Fibroblast of gingiva (primary cell): ENCODE measurements at places on chromosomes 1 and 21.

GRCh38 chr1:65049941-65050713 is 83.8 kb upstream of the JAK1 start:
- DNase-seq = no peak

- no peak for DNase-seq
Observed at GRCh38 chr1:14658642-14659041, 60.2 kb downstream of the KAZN start.

DNA sequence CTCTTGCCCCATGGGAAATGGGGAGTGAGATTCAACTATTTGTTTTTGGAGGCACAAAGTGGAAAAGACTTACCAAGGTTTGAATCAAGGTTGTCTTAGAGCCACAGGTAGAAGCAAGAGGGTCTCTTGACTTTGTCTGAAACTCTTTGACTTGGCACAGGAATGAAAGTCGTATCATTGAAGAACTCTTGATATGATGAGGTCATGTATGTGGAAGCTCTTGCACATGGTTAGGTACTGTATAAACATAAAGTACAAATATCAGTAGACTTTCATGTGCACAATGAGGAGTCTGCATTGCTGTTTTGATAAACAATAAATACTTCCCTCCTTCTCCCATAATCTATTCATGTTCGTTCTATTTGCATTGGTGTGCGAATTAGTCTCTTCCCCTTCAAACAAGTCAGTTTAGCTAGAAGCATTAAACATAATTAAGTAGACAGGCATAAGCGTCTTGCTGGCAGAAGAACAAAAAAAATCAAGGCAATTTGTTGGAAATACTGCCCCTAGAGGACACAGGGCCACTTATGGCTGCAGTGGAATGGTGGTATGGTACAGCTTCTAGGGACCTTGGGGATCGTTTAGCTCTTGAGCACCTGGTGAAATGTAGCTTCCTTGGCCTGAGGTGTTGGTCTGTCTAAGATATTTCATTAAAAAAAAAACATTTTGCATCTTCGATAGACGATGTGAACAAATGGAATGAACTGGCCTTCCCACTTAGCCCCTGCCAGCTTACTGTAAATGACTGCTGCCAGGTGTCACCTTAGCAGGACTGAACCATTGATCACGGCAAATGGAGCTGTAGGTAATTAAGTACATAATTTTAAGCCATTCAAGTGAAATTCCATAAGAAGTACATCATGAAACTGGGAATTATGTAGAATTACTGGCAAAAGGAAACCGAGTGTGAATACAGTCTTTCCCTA is 218.0 kb upstream of the GALNT2 start:
- no peak for DNase-seq

DNA sequence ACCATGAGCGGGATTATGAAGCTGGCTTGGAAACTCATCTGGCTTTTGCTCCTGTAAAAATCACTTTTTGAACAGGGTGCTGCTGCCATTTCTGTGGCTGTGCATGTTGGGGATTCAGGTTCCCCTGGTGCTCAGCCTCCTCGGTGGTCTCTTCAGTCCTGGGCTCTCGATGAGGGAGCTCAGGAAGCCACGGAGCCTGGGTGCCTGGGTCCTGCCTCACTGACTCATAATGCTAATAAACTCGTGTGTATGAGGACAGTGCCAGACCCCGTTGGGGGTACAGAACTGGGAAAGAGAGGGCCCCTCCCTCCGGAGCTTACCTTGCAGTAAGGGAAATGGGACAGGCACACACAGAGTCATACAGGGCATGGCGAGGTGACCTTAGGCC is 5.8 kb downstream of the COQ8A start:
- no peak for DNase-seq

- DNase-seq = no peak
Observed at GRCh38 chr1:200207711-200208126, 180.2 kb downstream of the NR5A2 start.

DNA sequence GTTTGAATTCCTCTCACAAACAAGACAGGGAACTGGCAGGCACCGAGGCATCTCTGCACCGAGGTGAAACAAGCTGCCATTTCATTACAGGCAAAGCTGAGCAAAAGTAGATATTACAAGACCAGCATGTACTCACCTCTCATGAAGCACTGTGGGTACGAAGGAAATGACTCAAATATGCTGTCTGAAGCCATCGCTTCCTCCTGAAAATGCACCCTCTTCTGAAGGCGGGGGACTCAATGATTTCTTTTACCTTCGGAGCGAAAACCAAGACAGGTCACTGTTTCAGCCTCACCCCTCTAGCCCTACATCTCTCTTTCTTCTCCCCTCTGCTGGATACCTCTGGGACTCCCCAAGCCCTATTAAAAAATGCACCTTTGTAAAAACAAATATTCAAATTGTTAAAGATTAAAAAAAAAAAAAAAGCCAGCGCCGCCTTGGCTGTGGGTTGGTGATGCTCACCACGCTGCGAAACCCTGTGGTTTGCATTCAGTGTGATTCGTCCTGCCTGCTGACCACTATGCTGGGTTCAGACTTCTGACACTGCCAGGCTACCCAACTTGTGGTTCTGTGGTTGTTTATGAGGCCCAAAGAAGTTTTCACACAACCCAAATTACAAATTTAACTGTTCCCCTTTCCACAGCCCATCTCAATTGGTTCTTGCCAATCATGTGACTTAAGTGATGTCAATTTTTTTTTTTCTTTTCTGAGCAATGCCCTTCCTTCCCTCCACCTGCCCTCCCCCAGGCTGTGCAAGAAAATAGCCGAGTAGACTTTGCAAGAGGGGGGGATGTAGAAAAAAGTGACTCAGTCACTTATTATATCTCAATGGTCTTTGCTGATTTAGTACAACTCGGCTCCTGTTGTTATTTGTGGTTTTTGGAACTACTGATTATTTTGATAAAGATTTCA is at the start of gene RUNX1:
Gene RUNX1 (minus strand): TSS at position 597 of the 912 bp plus-strand sequence.
- peak; percentile 74 for DNase-seq

GRCh38 chr1:182102043-182102416 is 40.5 kb upstream of the ZNF648 start:
- DNase-seq = no peak

- no peak for DNase-seq
Observed at GRCh38 chr1:234489007-234489697, 10.2 kb upstream of the TARBP1 start.

DNA sequence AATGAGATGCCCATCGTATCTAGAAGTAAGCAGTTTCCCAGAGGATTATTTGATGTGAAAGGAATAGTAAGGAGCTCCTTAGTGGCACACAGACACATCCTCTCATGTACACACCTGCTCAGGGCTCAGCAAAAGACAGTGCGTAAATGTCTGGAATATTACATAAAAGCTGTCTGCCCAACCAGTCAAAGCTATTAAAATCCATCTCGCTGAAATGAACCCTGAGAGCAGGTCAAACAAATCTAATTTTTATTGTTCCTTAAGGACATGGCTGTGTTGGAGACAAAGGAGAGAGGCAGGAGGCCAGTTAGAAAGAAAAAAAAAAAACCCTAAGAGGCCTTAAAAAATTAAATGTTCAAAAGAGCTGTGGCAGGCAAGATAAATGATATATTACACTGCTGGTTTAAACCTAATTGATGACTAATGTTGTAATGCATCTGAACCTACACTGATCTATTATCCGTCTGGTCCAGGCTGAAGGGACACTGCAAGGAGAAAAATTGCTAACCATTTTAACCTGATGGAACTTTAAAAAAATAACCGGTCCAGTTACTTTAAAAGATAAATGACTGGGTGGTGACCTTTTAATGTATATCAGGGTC is 58.5 kb upstream of the FGGY start:
- DNase-seq = no peak

- no peak for DNase-seq
Observed at GRCh38 chr1:175270361-175270760, 77.8 kb upstream of the KIAA0040 start.

GRCh38 chr1:100721526-100722207 is 2.1 kb downstream of the VCAM1 start:
- DNase-seq = peak; percentile 97

GRCh38 chr1:59078070-59078800 is 218.7 kb upstream of the FGGY start:
- DNase-seq = no peak

- no peak for DNase-seq
Observed at GRCh38 chr1:169494343-169494742, 8.6 kb upstream of the SLC19A2 start.

GRCh38 chr1:228276174-228276831 is 68.5 kb downstream of the OBSCN start:
- no peak for DNase-seq

- DNase-seq = no peak
Observed at GRCh38 chr1:43803646-43804045, 96.3 kb downstream of the ST3GAL3 start.

GRCh38 chr1:113536182-113536780 is 146.0 kb downstream of the MAGI3 start:
- DNase-seq = peak; percentile 78

DNA sequence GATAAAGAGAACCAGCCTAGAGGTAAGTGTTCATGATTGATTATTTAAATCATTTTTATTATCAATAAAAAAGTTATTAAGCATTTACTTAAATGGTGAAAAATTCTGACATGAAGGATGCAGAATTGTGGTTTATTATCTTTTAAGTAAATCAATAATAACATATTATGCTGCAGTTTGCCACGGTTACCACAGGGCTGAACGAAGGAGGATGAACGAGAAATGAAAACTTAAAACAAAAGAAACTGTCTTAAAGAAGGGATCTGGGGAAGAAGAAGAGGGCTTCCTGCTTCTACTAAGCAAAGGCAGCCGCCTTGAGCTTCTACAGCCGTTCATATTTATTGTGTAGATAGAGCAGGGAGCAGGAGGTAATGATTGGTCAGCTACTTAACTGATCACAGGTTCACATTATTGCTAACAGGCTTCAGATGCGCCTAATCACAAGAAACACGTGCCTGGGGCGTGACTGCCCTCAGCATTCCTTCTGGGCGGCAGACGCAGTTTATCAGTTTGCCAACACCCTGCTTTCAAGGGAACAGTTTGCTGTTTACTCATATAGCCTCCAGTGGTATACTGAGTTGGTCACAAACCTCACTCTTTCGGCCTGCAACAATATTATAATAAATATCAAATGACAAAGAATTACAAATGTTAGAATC is 5.8 kb upstream of the FNBP1L start:
- peak; percentile 38 for DNase-seq

DNA sequence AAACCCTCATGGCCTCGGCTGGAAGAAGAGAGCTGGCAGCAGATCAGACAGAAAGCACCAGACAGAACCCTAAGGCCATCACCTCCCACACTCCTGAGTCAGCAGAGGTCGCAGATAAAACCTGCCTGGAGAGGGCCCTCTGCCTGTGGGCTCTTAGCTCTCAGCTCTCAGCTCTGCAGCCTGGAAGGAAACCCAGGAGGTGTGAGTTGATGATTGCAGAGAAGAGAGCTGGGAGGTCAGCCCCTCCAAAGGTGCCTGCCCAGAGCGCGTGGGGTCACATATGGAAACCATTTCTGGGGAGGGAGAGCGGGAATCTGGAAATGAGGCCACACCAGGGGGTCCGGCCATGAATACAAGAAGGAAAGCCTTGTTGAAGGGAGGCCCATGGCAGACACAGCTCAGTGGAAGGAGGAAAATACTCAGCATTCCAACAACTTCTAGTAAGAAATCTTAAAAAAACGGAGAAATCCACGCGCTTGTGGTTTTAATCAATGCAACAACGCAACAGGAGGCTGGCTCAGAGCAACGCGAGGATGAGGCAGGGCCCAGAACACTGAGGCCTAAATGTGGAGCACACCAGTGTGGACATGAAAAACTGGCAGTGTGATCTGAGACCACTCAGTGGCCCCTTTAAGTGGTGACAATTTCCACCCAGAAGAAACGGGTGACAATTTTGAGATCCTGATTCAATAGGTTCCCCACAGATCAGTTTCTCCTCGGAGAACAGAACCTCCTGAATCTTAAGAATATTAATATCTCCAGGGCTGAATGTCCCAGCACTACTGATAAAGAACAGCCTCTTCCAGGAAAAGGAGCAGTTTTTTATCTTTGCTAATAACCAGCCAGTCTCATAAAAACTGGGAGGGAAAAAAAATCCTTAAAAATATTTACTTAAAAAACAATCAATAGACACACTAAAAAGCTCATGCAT is 45.7 kb downstream of the PSMG1 start:
- DNase-seq = peak; percentile 35

GRCh38 chr1:3516481-3516869 is 62.0 kb downstream of the ARHGEF16 start:
- no peak for DNase-seq

GRCh38 chr1:57632401-57632800 is 208.5 kb upstream of the DAB1 start:
- no peak for DNase-seq

- no peak for DNase-seq
Observed at GRCh38 chr1:39149509-39149908, 55.0 kb upstream of the MACF1 start.

- peak; percentile 95 for DNase-seq
Observed at GRCh38 chr1:181255270-181255929, 166.9 kb downstream of the IER5 start.

DNA sequence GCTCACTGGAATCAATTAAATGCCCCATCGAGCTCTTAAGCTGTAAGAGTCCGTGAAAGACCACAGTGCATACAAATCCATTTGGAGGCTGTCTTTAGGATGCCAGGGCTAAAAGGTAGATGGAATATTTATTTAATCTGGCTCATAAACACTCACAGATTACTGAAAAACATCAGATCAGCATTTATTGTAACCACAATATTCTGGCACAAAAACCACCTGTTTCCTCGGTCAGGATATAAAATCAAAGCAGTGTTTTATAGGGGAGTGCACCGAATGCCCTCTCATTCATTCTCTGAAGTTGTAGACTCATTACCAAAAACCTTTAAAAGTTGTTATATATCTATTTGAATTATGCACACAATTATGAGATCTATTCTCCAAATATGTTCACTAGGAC is 500.9 kb downstream of the NEGR1 start:
- no peak for DNase-seq

GRCh38 chr1:231416901-231417300 is 5.2 kb downstream of the EGLN1 start:
- DNase-seq = no peak

DNA sequence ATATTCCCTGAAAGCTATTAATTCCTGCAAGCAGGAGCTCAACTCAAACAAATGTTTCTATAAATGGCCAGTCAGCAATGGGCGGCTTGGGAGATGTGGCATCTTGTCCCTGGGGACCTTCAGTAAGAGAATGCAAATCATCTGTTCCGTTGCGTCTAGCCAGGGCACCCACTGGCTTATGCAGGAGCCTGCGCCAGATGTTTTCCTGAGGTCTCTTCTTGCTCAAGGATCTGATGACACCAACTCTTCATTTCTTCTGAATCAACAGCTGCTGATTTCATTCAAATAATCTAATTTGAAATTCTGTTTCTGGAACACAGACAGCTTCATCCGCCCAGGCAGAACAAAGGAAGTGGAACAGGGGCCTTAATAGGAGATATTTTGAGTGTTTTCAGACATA is 70.0 kb upstream of the AJAP1 start:
- no peak for DNase-seq

DNA sequence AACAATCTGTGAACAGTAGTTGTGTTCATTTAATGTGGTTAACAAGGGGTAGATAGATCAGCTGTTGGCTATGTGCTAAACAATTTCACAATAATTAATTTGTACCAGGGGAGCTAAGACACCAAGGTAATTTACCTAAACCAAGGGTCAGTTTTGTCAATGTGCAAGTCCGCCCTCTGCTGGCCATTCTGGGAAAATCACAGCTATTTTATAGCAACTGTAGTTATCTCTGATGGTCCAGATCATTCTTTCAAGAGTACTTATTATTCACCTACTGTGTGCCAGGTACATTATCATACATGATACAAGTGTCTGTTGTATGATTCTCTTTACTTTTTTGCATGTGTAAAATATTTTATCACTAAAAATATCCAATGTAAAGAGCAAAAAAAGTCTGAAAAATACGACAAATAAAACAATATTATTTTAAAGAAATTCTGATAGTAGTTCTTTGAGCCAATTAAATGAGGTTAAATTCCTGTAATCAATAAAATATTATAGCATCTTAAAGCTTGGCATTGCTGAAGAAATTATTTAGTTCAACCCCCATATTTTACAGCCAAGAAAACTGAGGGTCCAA is 312.3 kb upstream of the FAM78B start:
- no peak for DNase-seq
